ENCODE measurements at places on chromosomes 3 and 15. TPM values are rescaled to one million over a fixed set of nuclear protein-coding genes. Genes with fewer than 3 reads are reported as not detected.

The ZNF639 gene
- 7.6 TPM for polyA plus RNA-seq

The LMAN1L gene
- not detected for polyA plus RNA-seq

GRCh38 chr3:58578873-58579272 is 1.7 kb upstream of the FAM107A start:
- DNase-seq, result no peak

- no peak for DNase-seq
Measured at GRCh38 chr15:73425510-73425909, 17.5 kb upstream of the REC114 start.
